ENCODE measurements at places on chromosomes 4 and X.

DNA sequence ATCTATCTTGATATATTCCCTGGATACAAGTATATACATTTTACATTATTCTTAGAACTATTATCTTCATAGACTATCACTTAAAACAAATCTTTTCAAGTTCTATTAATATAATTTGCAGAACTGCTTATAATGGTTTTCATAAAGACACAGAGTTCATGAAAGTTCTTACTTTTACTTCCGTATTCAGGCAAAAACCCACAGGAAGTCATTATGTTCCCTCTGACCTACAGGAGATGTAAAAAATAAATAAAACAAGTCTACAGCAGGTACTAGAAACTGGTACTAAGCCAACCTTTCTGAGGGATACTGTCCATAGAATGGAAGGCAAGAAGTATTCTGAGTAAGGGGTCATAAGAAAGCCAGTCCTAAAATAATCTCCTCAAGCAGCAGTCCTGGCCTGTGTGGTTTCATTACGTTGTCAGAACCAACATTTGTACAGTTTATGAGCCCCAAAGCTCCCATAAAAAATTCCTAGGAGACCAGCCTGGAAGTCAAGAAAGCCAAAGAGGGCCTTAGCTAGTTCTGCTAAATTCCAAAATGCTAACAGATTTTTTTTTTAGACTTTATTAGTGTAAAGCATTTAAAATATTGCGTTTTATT lies 68.6 kb downstream of the CAMK2D start:
- no peak for DNase-seq

- no peak for DNase-seq
Measured at GRCh38 chr4:12697970-12698369, 786.2 kb downstream of the RAB28 start.

GRCh38 chrX:41559235-41560052 lies 112.3 kb downstream of the NYX start:
- DNase-seq = no peak

DNA sequence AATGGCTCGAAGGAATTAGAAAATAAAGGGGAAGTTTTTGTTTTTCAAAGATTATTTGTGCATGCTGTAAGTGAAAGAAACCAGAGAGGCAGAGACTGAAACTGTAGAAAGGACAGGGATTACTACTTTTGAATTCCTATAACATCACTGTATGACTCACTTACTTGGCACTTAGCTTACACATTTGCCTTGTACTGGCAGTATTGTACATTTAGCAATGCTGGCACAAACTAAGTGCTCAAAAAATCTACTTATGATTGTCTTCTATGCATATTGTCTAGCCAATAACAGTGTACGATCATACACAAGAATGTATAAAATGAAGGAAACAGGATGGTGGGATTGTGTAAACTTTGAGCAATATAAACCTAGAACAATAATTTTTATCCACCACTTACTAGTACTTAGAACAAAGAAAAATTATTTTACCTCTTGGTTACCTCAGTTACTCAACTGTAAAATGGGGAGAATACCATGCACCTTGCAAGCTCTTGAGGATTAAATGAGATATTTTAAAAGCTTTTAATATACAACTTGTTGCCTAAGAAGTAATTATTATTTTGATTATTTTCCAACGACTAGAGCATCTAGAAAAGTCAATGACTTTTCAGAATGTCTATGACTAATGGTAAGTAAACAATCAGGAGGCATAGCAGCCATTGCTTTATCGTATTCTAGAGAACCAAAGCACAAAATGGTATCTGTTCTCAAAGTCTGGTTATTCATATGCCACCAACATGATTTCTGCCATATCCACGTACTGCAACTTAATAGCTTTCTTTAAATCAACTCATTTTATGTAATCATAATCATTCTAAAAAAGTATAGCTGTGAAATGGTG lies 4.7 kb downstream of the FAM120C start:
- DNase-seq = no peak

DNA sequence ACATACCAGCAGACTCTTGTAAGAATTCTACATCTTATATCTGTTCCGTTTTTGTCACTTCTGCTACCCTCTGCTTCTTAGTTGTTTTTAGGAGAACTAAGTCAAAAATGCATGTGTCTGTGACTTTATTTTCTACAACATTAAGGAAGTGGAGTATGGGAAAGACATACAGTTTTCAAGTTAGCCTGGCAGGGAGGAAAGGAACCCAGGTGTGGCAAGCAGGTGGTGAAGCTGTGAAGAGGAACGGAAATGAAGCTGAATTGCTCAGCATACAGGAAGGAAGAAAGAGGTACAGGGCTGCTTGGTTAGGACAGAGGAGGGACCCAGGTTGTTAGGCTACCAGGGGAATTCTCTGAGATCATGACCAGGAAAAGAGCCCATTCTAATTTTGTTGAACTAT lies 9.4 kb downstream of the GPRIN3 start:
- peak; percentile 85 for DNase-seq

- no peak for DNase-seq
Measured at GRCh38 chrX:40019541-40019940, 78.2 kb downstream of the BCOR start.

DNA sequence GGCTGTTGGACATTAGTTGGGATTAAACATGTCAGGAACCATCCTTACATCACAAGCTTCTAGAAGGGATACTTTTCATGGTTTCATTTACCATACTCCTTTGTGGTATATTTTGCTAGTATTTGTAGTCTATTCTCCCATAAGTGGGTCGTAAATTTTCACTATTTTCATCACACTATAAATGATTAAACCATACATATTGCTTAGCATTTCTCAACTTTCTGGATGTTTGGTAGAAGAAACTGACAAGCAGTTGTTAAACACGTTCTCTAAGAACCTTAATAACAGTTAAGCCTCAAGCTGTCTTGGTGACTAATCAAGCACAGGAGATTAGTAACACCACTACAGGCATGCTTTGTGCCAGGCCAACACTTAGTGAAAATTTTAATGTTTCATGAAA lies 375.5 kb downstream of the NAF1 start:
- DNase-seq = no peak

DNA sequence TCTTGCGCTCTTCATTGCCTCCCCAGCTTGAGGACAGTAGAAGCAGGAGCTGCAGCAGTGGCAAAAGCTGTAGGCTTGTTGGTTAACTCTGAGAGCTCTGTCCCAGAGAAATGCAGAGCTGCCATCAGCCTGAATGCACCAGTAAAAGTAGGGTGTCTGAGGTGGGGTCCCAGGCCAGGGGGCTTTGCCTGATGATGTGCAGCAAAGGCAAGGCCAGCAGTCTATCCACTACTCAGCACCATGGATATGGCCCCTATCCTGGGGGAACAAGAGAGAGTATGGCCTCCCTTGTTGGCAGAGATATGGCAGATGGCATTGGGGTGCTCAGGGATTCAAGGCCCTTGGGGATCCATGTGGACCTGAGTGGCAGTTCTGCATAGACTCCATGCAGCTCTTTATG lies 180.2 kb downstream of the HMGN5 start:
- DNase-seq = no peak

DNA sequence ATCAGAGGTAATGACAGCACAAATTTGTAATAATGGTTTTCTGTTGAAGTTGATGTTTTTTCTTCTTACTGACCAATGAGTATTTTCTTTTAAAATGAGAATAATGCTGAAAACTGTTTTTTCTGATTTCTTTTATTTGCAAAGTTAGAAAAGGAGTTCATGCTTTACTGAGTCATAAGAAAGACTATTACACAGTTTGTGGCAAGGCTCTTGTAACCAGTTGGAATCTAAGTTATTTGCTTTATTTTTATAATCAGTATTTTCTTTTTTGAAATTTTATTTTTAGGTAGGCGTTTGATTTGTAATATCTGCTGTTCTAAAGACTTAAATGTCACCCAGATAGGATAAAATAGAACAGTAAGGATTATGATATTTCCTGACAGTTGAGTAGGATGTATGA lies 25.5 kb downstream of the ANAPC4 start:
- DNase-seq = no peak

GRCh38 chr4:141788169-141788915 lies 152.0 kb downstream of the IL15 start:
- no peak for DNase-seq

GRCh38 chr4:87224141-87224923 lies 3.9 kb upstream of the KLHL8 start:
- no peak for DNase-seq

DNA sequence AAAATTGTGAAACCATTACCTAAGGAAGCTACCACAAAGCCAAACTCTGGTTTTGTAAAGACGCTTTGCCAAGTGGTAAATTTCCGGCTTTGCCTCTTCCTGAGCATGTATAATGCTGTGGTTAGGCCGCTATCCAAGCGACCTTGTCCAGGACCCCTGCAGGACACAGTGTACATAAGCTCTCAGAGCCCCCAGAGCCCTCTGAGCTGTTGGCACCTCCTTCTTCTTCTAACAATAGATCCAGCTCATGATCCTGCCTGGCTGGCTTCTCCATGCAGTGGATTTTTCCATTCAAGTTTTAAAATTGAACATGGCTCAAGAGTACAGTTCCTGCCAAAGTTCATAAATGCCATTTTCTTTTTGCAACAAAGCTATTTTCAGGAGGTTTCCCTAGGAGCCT lies 326.7 kb downstream of the MAPK10 start:
- peak; percentile 71 for DNase-seq

- no peak for DNase-seq
Measured at GRCh38 chrX:123274796-123275195, 90.7 kb downstream of the GRIA3 start.

GRCh38 chr4:151408380-151408629 lies 671 bp upstream of the FHIP1A start:
- DNase-seq = no peak

DNA sequence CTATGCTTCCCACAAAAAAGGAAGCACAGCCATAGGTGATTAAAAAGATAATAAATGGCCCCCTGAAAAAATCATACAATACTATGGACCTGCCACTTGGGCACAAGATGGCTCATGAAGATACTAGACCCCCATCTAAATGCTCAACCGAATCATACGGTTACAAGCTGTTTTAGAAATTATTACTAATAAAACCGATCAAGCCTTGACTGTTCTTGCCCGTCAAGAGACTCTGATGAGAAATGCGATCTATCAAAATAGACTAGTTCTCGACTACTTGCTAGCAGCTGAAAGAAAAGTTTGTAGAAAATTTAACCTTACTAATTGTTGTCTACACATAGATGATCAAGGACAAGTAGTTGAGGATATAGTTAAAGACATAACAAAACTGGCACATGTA lies 40.1 kb upstream of the UGT2B7 start:
- no peak for DNase-seq

Measured in RPMI8226 (cell line).